ENCODE measurements at places on chromosomes 4 and X. TPM values are rescaled to one million over a fixed set of nuclear protein-coding genes. Genes with fewer than 3 reads are reported as not detected.

Gene COL4A5
- total RNA-seq: 28.1 TPM

Gene GALNTL6
- not detected for total RNA-seq

Gene LONRF3
- 13.3 TPM for total RNA-seq

Gene FGFR3
- 1.2 TPM for total RNA-seq

Gene FATE1
- not detected for total RNA-seq

Gene GAGE1
- total RNA-seq: not detected

Gene CDX4
- not detected for total RNA-seq

Gene FAM9B
- total RNA-seq: not detected

Gene TMEM255A
- total RNA-seq: not detected

Gene XK
- not detected for total RNA-seq

Gene GUCY1B1
- 7.0 TPM for total RNA-seq

Gene CXCL3
- total RNA-seq: 1.3 TPM

Gene ALB
- total RNA-seq: not detected

Gene DCAF8L2
- total RNA-seq: not detected

Gene TEX13C
- total RNA-seq: not detected

Gene TGIF2LX
- not detected for total RNA-seq

Gene AADAT
- total RNA-seq: 3.1 TPM

Gene FAM236B
- total RNA-seq: not detected

Gene MECP2
- total RNA-seq: 45.3 TPM

Gene GYPA
- not detected for total RNA-seq

Gene NAT8L
- 0.12 TPM for total RNA-seq

Gene ARMCX1
- total RNA-seq: 22.4 TPM

Gene COL4A6
- 0.92 TPM for total RNA-seq

Gene KLB
- not detected for total RNA-seq

Gene ARHGAP6
- 0.69 TPM for total RNA-seq

Gene PCGF3
- total RNA-seq: 69.2 TPM

Gene TCEAL7
- total RNA-seq: 10.5 TPM

Gene GCNA
- 2.3 TPM for total RNA-seq

Gene GK
- total RNA-seq: 7.7 TPM

Gene SH3BGRL
- 65.7 TPM for total RNA-seq

Gene F11
- not detected for total RNA-seq

Gene SLC6A14
- total RNA-seq: not detected

Gene IRS4
- not detected for total RNA-seq

Gene ARHGAP24
- total RNA-seq: 79.4 TPM

Gene SEC24D
- total RNA-seq: 133 TPM

Gene CRLF2
- not detected for total RNA-seq

Gene SGMS2
- 33.0 TPM for total RNA-seq

Gene ZNF330
- total RNA-seq: 31.0 TPM

Gene TECRL
- not detected for total RNA-seq

Gene ZNF732
- total RNA-seq: 3.1 TPM

Gene PF4V1
- total RNA-seq: not detected

Gene BRS3
- total RNA-seq: not detected

Gene TLR2
- total RNA-seq: 1.4 TPM

Gene ACOT9
- 88.5 TPM for total RNA-seq

Gene NIPAL1
- 1.7 TPM for total RNA-seq

Gene ADH7
- not detected for total RNA-seq

Gene NMU
- total RNA-seq: not detected

Gene C4orf17
- not detected for total RNA-seq

Gene DCAF12L2
- total RNA-seq: not detected

Gene KCNIP4
- not detected for total RNA-seq

Gene FAM90A26
- not detected for total RNA-seq

Gene UGT2B15
- not detected for total RNA-seq

Gene TMEM271
- total RNA-seq: not detected
